D721Med (cell line): ENCODE measurements at places on chromosomes 5 and 9.

DNA sequence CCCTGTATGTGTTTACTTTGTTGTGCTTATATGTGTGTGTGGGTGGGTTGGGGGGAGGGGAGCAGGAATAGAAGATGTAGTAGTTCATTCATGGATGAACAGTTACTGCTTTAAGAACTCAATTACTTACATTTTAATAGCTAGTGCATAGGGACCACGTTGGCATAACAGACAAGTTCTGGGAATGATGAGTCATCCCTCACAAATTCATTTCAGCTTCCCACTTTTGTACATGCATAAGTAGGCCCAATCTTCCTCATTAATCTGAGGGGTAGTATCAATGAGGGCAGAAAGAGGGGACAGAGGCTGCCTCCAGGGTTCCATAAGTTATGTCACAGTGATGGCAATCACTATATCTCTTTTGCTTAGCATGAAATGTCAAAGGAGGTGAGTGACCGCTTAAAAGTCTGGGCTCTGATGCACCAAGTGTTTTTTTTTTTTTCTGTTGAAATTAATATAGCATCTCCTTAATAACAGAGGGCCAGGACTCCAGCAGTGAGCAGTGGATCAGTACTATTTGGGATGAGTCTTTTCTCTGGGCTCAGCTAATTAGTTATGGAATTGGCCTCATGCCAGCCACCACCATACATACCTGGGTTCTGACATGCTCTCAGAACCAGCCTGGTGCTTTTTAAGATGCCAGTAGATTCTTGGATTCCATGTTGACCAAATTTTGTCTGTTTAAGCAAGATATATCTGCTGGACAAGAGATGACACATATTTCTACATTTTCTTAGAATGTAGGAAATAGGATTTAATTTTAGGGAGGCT, 37.1 kb downstream of the PRDM6 start:
- no peak for DNase-seq

- DNase-seq: no peak
Observed at GRCh38 chr9:38065369-38066075, 3.5 kb downstream of the SHB start.

DNA sequence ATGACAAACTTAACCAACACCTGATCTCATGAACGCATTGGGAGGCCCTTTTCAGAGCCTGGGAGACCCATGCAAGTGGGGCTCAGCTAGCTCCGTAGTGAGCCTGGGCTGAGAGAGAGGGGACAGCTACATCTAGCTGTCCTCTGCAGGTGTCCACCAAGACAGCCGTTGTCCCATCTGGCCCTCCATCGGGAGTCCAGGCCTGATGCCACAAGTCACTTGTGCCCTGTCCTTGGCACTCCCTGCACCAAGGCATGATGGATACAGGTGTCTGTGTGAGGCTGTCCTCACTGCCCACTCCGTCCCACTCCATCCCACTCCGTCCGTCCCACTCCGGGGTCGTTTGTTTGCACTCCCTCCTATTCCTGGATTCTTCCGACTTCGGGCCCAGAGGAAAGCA, 2.5 kb upstream of the EDF1 start:
- DNase-seq: no peak

- DNase-seq: no peak
Observed at GRCh38 chr5:66655395-66656324, 59.5 kb downstream of the MAST4 start.

GRCh38 chr9:133121915-133122550, 993 bp upstream of the RALGDS start:
- DNase-seq: no peak
